ENCODE measurements at places on chromosomes 3 and 15.

GRCh38 chr3:59464187-59464586 lies 414.4 kb upstream of the CFAP20DC start:
- DNase-seq: no peak

DNA sequence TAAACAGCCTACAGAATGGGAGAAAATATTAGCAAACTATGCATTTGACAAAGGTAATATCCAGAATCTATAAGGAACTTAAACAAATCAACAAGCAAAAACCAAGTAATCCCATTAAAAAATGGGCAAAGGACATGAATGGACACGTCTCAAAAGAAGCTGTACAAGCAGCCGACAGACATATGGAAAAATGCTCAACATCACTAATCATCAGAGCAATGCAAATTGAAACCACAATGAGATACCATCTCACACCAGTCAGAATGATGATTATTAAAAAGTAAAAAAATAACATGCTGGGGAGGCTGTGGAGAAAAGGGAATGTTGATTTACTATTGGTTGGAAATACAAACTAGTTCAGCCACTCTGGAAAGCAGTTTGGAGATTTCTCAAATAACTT lies 30.7 kb upstream of the PPM1L start:
- no peak for DNase-seq

- DNase-seq: no peak
Observed at GRCh38 chr3:21017115-21017852, 733.7 kb downstream of the ZNF385D start.

- DNase-seq: no peak
Observed at GRCh38 chr3:187623285-187623814, 46.8 kb downstream of the SST start.
